SK-N-SH (cell line): ENCODE measurements at places on chromosomes 4 and X.
A peak's percentile ranks its signal among the peaks of the same experiment; 100 is the strongest.

- H3K36me3 ChIP-seq, result no peaks in the 10 kb centered on the region
- peak overlapping the region; percentile 31; the same call in 1 of the 2 replicates for H3K27ac ChIP-seq
Observed at GRCh38 chr4:48108309-48109073, 25.6 kb downstream of the TXK start.

DNA sequence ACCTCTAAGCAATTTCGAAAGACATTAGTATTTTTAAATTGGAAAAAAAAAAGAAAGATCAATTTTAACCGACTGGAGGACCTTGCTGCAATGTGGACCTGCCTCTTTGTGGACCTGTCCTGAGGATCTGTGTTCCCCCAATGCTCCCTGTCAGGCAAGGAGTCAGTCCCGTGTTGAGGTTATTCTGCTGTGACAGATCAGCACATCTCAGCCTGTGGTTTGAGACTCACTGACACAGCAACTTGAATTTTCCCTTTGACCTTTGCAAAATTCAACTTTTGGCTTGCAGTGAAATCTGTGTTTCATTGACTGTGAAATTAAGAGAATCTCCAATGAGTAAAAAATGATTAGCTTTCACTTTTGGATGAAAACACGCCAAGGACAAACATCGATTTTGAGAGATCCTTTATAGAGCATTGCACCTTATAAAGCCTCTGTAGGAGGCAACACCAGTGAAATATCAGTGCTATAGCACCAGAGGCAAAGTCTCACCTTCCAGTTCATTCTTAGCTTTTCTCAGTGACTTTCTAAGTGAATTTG, 186.9 kb downstream of the GPAT3 start:
- no peak overlapping the region for H3K4me3 ChIP-seq
- 0 out of 2 replicates have a peak, but pooled peaks cover 4% of the 10 kb centered on the region for H3K27me3 ChIP-seq
- H3K36me3 ChIP-seq, result no peaks in the 10 kb centered on the region
- no peaks in the 10 kb centered on the region for H3K4me1 ChIP-seq
- no peak overlapping the region for H3K27ac ChIP-seq

DNA sequence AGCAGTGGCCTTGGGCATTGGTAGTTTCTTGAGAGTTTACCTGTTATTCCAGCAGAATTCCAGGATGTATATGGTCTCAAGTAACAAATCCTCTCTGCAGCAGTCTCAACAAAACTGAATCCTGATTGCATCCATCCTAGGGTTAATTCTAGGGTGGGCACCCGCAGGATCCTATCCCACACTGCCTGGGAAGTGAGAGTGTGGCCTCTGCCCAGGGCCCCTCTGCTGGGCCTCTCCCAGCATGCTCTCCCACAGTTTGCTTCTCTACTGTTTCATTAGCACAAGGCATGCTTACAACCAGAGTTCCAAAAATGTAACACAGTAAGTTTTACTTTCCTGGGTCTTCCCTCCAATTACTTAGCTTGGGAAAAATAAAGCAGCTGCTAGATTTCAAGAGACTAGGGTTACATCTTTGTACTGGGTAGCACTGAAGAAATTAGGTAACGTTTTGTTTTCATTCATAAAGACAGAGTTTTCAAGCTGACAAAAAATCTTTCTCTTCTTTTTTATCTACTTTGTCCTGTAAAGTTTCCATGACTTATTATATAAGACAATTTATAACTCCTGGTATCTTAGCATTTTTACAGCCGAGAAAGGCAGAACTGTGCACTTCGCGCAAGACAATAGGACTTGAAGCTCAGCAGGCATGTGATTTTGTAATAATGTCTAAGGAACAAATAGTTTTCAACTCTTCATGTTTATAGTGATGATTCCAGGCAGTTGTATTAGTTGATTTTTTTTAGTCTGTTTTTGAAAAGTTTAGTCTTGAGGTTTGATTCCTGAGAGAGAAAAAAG, 131.2 kb upstream of the PCDH18 start:
- H3K36me3 ChIP-seq, result no peaks in the 10 kb centered on the region
- H3K27me3 ChIP-seq, result no peaks in the 10 kb centered on the region

DNA sequence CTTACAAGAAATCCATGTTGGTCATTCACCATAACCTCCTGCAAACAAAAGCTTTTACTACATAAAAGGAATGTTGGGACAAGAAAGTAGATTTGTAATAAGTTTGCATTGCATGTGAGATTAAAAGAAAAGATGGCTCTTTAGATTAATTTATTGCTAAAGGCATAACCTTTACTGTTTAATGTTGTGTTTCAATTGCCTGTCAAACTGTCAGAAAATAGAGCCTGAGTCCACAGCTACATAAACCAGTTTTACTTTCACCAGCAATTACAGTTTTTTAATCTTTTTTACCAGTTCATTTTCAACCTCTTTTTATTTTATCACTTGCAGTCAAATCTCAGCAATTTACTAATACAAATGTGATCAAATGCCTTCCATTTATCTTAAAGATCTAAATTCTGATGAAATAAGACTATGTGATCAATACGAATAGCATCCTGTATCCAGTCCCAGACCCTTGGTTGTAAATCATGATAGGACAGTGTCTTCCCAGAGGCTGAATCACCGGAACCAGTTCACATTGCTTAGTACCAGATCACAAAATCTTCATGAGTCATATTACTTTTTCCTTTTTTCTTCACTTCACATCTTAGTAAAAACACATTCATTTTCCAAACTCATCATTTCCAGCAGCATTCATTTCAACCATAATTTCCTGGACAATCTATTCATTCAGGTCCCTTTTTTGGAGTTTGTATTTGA, 95.4 kb upstream of the FRG1 start:
- H3K4me1 ChIP-seq, result no peaks in the 10 kb centered on the region; the same call in 1 of the 2 replicates
- H3K4me3 ChIP-seq, result peak overlapping the region; percentile 33
- no peak overlapping the region; the same call in 1 of the 2 replicates for H3K27ac ChIP-seq
- H3K27me3 ChIP-seq, result no peaks in the 10 kb centered on the region

DNA sequence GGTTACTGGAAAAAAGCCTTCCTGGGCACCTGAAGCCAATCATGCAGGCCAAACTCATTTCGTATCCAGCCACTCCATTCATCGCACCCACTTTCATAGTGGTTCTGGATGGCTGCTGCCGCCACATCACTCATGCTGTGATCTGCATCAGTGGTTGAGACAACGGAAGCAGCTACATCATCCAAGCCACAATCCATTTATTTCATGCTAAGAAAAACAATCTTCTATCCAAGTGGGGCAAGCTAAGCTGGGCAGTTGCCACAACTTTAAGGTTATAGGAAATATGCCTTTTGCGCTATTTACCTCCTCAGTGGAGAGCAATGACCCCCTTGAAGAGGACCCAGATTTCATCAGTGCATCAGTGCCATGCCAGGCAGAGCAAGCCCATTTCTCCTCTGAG, 124.6 kb downstream of the GRIA3 start:
- no peaks in the 10 kb centered on the region for H3K27me3 ChIP-seq
- DNase-seq, result no peak
- H3K27ac ChIP-seq, result no peak overlapping the region
- no peaks in the 10 kb centered on the region for H3K4me1 ChIP-seq

- H3K27me3 ChIP-seq, result no peaks in the 10 kb centered on the region
- H3K4me3 ChIP-seq, result no peak overlapping the region
- no peak for DNase-seq
- H3K36me3 ChIP-seq, result peaks cover 20% of the 10 kb centered on the region
- H3K4me1 ChIP-seq, result peaks cover 29% of the 10 kb centered on the region
Observed at GRCh38 chr4:38678078-38678477, 14.1 kb downstream of the KLF3 start.

DNA sequence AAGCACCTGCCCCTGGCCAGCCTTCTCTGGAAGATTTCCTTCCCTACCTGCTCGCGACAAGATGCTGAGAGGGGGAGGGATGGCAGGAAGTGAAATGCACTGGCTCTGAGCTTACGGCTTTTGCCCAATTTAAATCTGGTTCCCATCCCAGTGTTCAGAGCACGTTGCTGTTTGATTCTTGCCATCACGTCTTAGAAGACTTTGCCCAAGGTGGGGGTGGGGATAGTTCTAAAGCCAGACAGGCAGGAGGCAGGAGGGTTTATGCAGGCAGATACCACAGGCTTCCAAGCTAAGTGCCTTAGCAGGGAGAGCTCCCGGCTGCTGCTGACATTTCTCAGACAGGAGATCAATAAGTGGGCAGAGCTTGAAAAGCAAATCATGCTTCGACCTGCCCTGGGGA, 393.9 kb downstream of the MID1IP1 start:
- no peaks in the 10 kb centered on the region for H3K27me3 ChIP-seq
- DNase-seq, result no peak
- H3K27ac ChIP-seq, result no peak overlapping the region
- H3K36me3 ChIP-seq, result no peaks in the 10 kb centered on the region

- peak overlapping the region; percentile 16 for H3K27ac ChIP-seq
- no peaks in the 10 kb centered on the region for H3K36me3 ChIP-seq
- no peak overlapping the region for H3K4me3 ChIP-seq
- DNase-seq, result no peak
Observed at GRCh38 chr4:119035951-119036737, 99.5 kb upstream of the MYOZ2 start.

DNA sequence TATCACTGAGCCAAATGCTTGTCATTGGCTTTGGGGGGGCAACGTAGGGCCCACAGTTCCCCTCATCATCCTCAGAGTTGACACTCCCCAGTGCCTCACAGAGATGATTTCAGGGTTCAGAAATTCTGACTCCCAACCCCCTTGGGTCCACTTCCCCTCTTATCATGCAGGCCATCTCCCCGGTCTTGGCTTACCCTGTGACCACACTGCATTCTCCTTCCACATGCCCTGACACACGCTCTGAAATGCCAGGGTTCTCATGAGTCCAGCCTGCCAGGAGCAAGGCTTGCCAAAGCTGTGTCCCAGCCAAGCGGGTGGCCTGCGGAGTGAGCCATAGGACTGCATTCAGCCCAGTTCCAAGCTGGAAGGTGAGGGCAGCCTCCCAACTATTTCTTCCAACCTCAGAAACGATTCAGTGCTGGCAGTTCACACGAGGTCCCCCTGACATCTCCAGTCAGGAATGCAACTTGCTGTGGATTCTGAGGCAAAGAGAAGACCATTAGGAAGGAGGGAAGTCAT, 101.2 kb downstream of the SMIM20 start:
- no peak overlapping the region for H3K4me3 ChIP-seq
- H3K4me1 ChIP-seq, result peaks cover 6% of the 10 kb centered on the region; the same call in 1 of the 2 replicates
- H3K27ac ChIP-seq, result peak overlapping the region; percentile 52
- DNase-seq, result no peak
- no peaks in the 10 kb centered on the region for H3K36me3 ChIP-seq
- no peaks in the 10 kb centered on the region for H3K27me3 ChIP-seq

GRCh38 chr4:26985873-26986272, 125.2 kb downstream of the STIM2 start:
- H3K27ac ChIP-seq, result no peak overlapping the region
- no peak overlapping the region for H3K4me3 ChIP-seq
- H3K4me1 ChIP-seq, result no peaks in the 10 kb centered on the region
- DNase-seq, result no peak
- H3K27me3 ChIP-seq, result no peaks in the 10 kb centered on the region
- no peaks in the 10 kb centered on the region for H3K36me3 ChIP-seq

DNA sequence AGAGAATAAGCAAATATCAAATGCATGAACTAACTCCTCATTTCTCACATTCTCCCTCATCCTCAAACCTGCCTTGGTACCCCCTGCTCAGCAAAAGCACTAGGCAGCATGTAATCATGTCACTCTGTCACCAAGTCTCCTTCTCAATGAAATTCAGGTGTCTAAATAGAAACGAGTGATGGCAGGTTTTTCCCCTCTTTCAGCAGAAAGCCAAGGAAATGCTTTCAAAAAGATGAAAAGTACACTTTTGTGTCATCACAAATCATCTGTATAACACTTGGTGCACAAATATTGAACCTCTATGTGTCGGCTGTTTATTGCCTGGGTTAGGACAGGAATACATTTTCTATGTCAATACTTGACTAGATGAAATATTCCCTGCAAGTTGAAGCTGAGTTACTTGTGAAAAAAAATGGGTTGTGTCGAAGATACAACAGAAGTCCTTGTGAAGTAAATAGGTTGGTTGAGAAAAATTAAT, 285.1 kb upstream of the MAGEB18 start:
- no peaks in the 10 kb centered on the region for H3K4me1 ChIP-seq
- no peak for DNase-seq
- no peak overlapping the region for H3K27ac ChIP-seq
- H3K27me3 ChIP-seq, result no peaks in the 10 kb centered on the region
- no peak overlapping the region for H3K4me3 ChIP-seq
